ENCODE measurements at places on chromosomes 16 and 17.

DNA sequence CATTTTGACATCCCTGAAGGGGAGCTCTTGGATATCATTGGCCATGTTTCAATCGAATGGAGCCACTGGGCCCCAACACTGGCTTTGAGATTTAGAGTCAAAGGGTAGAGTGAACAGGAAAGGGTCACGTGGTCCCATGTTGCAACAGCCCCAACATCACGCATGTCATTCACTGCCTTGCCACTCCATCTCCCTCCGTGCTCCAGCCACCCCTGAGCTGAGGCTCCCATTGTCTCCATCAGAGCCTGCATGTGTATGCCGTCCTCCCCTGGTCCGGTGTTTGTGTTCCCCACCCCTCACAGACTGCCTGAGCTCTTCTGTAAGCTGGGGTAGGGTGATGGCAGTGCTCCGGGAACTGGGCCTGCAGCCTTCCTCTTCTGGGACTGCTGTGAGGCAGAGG, 12.1 kb downstream of the NFE2L1 start:
- no peak for DNase-seq

- no peak for DNase-seq
Observed at GRCh38 chr17:43171586-43172487, 823 bp downstream of the NBR1 start.

GRCh38 chr16:87691686-87692079, 74.1 kb downstream of the KLHDC4 start:
- no peak for DNase-seq

- no peak for DNase-seq
Observed at GRCh38 chr17:7315570-7316235, 543 bp upstream of the GPS2 start.

DNA sequence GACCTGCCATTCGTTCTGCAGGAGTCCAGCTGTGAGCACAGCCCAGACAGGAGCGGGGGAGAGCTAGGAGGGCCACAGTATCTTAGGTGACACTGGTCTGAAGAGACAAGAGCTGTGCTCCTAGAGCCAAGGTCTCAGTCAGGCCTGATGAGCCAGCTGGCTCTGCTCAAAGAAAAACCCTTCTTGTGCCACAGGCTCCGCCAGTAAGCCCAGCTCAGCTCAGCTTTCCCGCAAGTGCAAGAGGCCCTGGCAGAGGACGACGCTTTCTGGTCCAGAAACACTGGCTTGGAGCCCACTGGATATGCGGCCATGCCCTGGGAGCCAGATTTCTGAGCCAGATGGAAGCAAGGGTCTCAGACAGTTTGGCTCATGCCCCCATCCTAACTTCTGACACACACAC, 23.9 kb downstream of the PEMT start:
- no peak for DNase-seq

- DNase-seq = no peak
Observed at GRCh38 chr16:23194497-23195221, 12.1 kb downstream of the SCNN1G start.

DNA sequence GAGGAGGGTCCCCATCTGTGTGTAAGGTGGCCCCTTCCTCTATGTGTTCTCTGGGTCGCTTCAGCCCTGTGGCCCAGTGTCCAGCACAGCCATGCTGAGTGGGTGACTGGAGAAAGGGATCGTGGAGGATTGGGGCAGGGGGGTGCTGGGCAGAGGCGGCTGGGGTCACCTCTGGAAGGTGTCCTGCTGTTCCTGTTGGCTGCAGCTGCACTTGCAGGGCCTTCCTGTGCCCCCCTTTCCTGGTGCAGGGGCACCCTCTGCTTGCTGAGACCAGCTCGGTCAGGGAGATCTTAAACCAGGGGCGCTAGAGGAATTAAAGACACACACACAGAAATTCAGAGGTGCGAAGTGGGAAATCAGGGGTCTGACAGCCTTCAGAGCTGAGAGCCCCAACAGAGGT, 11.1 kb downstream of the IL32 start:
- DNase-seq = no peak

- no peak for DNase-seq
Observed at GRCh38 chr17:81184555-81184954, 18.5 kb upstream of the AATK start.

DNA sequence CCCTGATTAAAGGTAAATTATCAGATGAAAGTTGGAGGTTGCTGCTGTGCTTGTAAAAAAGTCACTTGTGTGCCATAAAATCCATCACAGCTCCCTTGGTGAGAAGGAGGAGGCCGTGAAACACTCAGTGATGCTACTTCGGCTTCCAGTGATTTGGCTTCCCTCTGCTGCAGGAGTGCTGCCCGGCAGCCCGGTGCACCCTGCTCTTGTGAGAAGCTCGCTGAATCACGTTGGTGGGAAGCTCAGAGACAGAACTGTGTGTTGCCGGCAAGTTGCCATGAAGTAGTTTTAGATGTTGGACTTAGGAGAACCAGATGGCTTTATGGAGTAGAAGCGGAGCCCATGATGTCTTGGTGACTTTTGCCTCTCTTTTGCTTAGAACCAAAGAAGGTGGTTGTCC, 33.3 kb downstream of the MSI2 start:
- no peak for DNase-seq

GRCh38 chr17:73013816-73014663, 78.4 kb downstream of the SLC39A11 start:
- no peak for DNase-seq

- DNase-seq = no peak
Observed at GRCh38 chr17:29155966-29156338, 24.2 kb downstream of the MYO18A start.

- DNase-seq = no peak
Observed at GRCh38 chr16:80440667-80441066, 100.1 kb upstream of the DYNLRB2 start.

- DNase-seq = no peak
Observed at GRCh38 chr16:85407-85782, 7.4 kb downstream of the MPG start.

DNA sequence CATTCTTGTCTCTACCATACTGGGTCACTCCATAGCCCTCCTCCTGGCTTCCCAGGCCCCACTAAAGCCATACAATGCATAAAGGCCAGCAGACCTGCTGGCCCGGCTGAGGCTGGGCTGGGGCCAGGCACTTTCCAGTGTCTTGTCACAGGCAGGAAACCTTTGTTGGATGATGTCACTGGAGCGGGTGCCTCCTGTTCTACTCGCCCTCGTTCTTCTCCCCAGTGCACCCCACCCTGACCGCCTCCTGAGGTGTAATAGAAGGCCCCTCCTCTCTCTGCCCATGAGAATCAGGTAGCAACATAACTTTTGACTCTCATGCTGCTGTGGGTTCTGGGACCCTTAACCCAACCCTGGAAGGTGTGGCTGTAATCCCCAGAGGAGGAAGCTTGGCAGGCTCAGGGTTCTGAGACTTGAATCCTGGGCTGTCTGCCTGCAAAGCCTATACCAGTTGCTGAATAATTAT, 54.2 kb upstream of the IL34 start:
- DNase-seq = no peak

- DNase-seq = no peak
Observed at GRCh38 chr16:88725609-88726407, 19.5 kb downstream of the CTU2 start.

DNA sequence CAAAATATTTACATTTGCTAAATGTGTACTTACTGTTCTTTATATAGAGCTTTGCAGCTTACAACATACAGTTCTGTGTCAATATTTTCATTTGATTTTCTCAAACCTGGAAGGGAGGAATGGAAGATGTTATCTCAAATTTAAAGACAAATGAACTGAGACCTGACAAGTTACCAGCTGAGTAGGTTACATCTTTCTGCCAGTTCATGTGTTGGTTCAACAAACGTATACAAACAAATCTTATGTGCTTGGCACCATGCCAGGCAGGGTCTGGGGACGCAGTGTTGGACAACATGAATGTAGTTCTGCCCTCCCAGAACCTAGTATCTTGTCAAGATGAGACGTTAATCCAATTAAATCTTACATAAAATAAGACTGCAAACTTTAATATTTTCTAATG, 507.5 kb upstream of the HSBP1 start:
- DNase-seq = no peak

DNA sequence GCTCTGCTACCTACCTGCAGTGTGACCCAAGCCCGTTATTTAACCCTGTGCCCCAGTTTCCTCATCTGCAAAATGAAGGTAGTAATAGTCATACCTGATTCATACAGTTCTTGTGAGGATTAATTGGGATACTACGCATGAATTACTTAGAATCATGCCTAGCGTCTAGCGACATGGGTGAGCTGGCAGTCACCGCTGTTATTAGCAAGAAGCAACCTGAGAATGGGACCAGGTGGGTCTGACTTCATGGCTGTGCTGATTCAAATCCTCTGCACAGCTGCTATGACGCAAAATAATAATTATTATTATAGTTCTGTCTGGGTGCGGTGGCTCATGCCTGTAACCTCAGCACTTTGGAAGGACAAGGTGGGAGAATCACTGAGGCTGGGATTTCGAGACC, 7.9 kb downstream of the SOCS1 start:
- no peak for DNase-seq

- no peak for DNase-seq
Observed at GRCh38 chr16:86026916-86027315, 128.0 kb downstream of the IRF8 start.

- no peak for DNase-seq
Observed at GRCh38 chr16:9406038-9406712, 314.7 kb downstream of the HAPSTR1 start.

- DNase-seq = no peak
Observed at GRCh38 chr17:63961355-63962212, 11.1 kb downstream of the SCN4A start.

GRCh38 chr16:68644296-68644695, 814 bp upstream of the CDH3 start:
- DNase-seq = no peak

GRCh38 chr17:58763263-58763662, 7.6 kb downstream of the PPM1E start:
- DNase-seq = no peak

GRCh38 chr17:2935632-2936031, 127.8 kb downstream of the OR1D5 start:
- DNase-seq = no peak

GRCh38 chr17:52047086-52047485, 111.4 kb downstream of the CA10 start:
- no peak for DNase-seq

DNA sequence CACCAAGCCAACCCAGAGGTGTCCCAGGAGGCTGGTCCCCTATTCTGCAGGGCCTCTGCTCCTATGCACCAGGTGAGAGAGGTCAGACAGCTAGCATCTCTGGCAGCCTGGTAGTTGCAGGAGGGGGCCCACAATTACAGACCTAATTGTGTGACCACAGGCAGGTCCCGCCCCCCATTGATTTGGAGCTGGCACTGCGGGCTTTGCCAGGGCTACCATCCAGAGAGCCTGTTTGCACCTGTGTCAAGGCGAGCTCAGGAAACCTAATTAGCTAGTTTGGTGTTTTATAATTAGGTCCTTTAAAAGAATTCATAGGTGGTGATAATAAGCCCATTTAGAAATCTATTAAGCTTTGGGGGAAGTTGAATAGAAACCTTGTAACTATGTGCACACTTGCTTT, 90.2 kb downstream of the MRM1 start:
- DNase-seq = no peak

- no peak for DNase-seq
Observed at GRCh38 chr16:29126057-29126494, 141.2 kb downstream of the LAT start.

- DNase-seq = no peak
Observed at GRCh38 chr16:31382485-31383161, 10.5 kb upstream of the ITGAD start.

DNA sequence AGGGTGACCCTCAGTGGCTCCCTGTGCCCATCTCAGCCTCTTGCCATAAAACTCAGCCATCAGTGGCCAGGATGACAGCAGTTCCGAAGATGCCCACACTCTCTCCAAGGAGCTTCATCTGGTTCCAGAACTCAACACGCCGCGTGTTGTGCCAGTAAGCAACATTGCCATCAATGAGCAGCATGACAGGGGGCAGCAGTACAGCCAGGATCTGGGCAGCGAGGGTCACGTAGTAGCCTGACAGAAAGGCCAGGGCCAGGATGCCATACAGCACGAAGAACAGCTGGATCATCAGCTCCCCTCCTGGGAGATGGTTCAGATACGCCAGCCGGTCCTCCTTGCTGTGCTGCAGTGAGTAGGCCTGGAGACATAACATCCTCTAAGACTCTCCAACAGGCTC, 2.9 kb downstream of the TMEM101 start:
- no peak for DNase-seq
